ENCODE measurements at places on chromosomes 2 and 18. TPM values are rescaled to one million over a fixed set of nuclear protein-coding genes. Genes with fewer than 3 reads are reported as not detected.

- H3K27ac ChIP-seq: peak overlapping the region; percentile 77
- no peaks in the 10 kb centered on the region for H3K36me3 ChIP-seq
- peaks cover 18% of the 10 kb centered on the region for H3K4me1 ChIP-seq
- H3K27me3 ChIP-seq: no peaks in the 10 kb centered on the region
- H3K4me3 ChIP-seq: no peak overlapping the region
These were observed 5.1 kb downstream of the AGPS start for GRCh38 chr2:177397481-177398289.

GRCh38 chr2:201648-202433, 62.0 kb downstream of the SH3YL1 start:
- DNase-seq: no peak
- H3K36me3 ChIP-seq: no peaks in the 10 kb centered on the region
- H3K27me3 ChIP-seq: no peaks in the 10 kb centered on the region
- no peak overlapping the region for H3K4me3 ChIP-seq
- H3K27ac ChIP-seq: no peak overlapping the region

DNA sequence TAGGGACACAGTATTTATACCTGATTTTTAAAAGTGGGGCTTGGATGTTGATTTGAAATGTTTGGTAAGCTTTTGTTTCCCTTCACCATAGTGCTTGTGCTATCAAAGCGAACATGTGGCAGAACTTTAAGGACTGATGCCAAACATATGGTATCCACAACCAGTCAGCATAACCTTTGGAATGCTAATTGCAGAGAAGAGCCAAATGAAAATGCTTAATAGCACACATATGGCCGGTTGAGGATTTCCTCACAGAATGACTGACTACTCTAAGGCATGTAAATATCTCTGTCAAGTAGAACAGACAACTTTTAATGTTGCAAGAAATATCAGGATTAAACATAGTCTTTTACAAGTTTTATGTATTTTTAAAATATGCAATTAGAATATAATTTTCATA, 120.9 kb upstream of the COL3A1 start:
- H3K27ac ChIP-seq: peak overlapping the region; percentile 75
- H3K4me3 ChIP-seq: no peak overlapping the region
- H3K36me3 ChIP-seq: no peaks in the 10 kb centered on the region
- H3K4me1 ChIP-seq: peaks cover 3% of the 10 kb centered on the region
- H3K27me3 ChIP-seq: no peaks in the 10 kb centered on the region
- DNase-seq: peak; percentile 59

TCF23 gene
- total RNA-seq: not detected

GRCh38 chr2:211367293-211367692, 810.9 kb downstream of the CPS1 start:
- DNase-seq: peak; percentile 6
- no peak overlapping the region for H3K4me3 ChIP-seq
- H3K27ac ChIP-seq: no peak overlapping the region

GRCh38 chr2:162330881-162331280, 12.4 kb upstream of the IFIH1 start:
- H3K36me3 ChIP-seq: no peaks in the 10 kb centered on the region
- no peaks in the 10 kb centered on the region for H3K4me1 ChIP-seq
- H3K27me3 ChIP-seq: no peaks in the 10 kb centered on the region
- H3K27ac ChIP-seq: no peak overlapping the region
- no peak overlapping the region for H3K4me3 ChIP-seq
- DNase-seq: no peak

- no peaks in the 10 kb centered on the region for H3K36me3 ChIP-seq
- no peak overlapping the region for H3K27ac ChIP-seq
- peaks cover 47% of the 10 kb centered on the region for H3K4me1 ChIP-seq
- DNase-seq: no peak
These were observed 61.3 kb downstream of the SPRED2 start for GRCh38 chr2:65371074-65371434.

- no peaks in the 10 kb centered on the region for H3K36me3 ChIP-seq
These were observed 4.9 kb downstream of the GPR17 start for GRCh38 chr2:127650785-127651380.

- H3K36me3 ChIP-seq: no peaks in the 10 kb centered on the region
- H3K27ac ChIP-seq: no peak overlapping the region
- H3K4me1 ChIP-seq: no peaks in the 10 kb centered on the region
- H3K4me3 ChIP-seq: no peak overlapping the region
These were observed 9.5 kb upstream of the KDSR start for GRCh38 chr18:63376538-63376937.

DHRS9 gene
- total RNA-seq: 1.1 TPM

LRRTM4 gene
- 3.5 TPM for total RNA-seq

CXCR2 gene
- not detected for total RNA-seq

GRCh38 chr18:35077937-35078336, 36.7 kb downstream of the MAPRE2 start:
- no peaks in the 10 kb centered on the region for H3K36me3 ChIP-seq
- H3K4me3 ChIP-seq: no peak overlapping the region
- H3K4me1 ChIP-seq: no peaks in the 10 kb centered on the region
- H3K27ac ChIP-seq: no peak overlapping the region
- DNase-seq: no peak
- no peaks in the 10 kb centered on the region for H3K27me3 ChIP-seq

DNA sequence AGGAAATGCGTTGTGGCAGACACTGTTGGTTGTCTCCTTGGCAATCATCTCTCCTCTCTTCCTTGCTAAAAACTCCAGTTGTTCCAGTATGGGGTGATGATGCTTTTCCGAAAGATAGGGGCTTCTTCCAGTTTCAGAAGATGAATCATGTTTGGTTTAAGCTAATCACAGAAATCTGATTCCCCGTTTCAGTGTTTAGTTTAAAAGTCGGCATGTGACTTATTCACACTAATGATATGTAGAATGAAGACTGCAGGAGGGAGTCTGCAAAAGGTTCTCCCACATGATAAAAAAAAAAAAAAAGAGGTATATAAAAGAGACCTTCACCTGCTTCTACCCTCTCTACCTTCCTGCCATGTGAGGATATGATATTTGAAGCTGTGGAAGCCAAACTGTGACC, 239.0 kb upstream of the SIX2 start:
- no peak overlapping the region for H3K4me3 ChIP-seq
- no peaks in the 10 kb centered on the region for H3K36me3 ChIP-seq
- no peaks in the 10 kb centered on the region for H3K4me1 ChIP-seq

GRCh38 chr2:55761024-55761423, 67.4 kb upstream of the PNPT1 start:
- H3K27me3 ChIP-seq: no peaks in the 10 kb centered on the region
- peak overlapping the region; percentile 39 for H3K27ac ChIP-seq
- H3K4me1 ChIP-seq: peaks cover 3% of the 10 kb centered on the region
- no peak for DNase-seq
- H3K36me3 ChIP-seq: no peaks in the 10 kb centered on the region

MC5R gene
- total RNA-seq: not detected

DNA sequence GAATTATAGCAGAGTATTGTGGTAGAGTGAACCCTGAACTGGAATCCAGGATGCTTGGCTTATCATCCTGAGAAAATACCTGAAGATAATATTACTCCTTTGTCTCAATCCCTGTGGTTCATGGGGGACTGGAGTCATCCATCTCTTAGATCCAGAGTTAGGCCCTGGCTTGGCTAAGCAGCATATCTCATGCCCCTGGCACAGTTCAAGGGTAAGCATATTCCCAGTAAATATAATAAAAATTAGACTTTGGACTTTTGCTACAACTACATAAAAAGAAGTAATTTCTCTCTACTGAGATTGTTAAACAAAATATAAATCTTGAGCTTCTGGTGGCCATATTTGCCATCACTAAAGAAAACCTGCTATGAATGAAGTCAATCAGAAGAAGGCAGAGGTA, 47.7 kb upstream of the STK39 start:
- H3K36me3 ChIP-seq: no peaks in the 10 kb centered on the region
- H3K27ac ChIP-seq: no peak overlapping the region

GCC2 gene
- total RNA-seq: 39.4 TPM

DNA sequence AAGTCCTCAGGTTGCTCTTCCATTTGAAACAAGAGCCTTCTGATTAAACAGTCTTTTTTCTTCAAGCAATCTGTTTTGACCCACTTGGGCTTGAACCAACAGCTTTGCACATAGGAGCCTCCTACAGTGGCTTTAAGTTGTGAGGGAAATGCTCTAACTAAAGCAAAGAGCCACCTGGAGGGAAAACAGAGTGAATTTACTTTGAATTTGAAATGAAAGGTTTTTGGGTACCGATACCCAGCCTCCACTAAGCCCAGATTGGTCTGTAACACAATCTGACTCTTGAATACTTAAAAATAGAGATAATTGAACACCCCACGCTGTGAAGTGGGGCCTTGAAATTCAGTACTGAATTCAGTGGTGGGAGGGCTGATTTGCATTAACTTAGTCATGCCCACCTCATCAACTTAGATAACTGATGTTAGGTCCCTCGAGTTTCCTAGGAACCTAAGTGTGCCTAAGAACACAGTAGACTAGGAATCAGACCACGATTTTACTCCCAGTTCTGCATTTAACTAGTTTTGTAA, 56.3 kb upstream of the ACVR1C start:
- no peaks in the 10 kb centered on the region for H3K36me3 ChIP-seq
- H3K4me1 ChIP-seq: no peaks in the 10 kb centered on the region
- H3K27ac ChIP-seq: no peak overlapping the region
- no peak overlapping the region for H3K4me3 ChIP-seq
- no peak for DNase-seq

DNA sequence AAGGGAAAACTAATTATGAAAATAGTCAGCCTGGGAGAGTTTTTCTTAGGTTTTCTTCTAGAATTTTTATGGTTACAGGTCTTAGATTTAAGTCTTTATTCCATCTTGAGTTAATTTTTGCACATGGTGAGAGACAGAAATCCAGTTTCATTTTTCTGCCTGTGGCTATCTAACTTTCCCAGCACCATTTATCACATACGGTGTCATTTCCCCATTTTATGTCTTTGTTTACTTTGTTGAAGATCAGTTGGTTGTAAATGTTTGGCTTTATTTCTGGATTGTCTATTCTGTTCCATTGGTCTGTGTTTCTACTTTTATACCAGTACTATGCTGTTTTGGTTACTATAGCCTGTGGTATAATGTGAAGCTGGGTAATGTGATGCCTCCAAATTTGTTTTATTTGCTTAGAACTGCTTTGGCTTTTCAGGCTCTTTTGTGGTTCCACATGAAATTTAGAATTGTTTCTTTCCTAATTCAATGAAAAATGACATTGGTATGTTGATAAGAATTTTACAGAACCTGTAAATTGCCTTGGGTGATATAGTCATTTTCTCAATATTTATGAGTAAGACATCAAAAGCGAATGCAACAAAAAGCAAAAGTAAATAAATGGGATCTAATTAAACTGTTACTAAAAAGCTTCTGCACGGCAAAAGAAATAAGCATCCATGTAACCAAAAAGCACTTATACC, 146.1 kb upstream of the NOL4 start:
- no peaks in the 10 kb centered on the region for H3K4me1 ChIP-seq
- H3K4me3 ChIP-seq: no peak overlapping the region
- no peaks in the 10 kb centered on the region for H3K36me3 ChIP-seq
- H3K27ac ChIP-seq: no peak overlapping the region
- no peak for DNase-seq
- no peaks in the 10 kb centered on the region for H3K27me3 ChIP-seq

DNA sequence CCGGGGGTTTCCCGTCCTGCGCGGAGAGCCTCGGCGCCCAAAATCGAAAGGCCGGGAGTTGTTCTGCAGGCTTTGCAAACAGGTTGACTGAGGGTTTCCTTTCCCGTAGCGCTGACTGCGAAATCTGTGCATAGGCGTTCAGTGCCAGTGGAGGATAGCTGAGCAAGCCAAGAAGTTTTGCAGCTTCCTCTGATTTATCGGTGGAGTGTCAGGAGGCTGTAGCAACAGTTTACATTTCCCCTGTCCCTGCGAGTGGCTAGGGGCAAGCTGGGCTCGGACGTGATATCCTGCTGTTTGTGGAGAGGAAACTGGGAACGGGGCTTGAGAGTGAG, 694 bp downstream of the THSD7B start:
- H3K27ac ChIP-seq: no peak overlapping the region
- H3K36me3 ChIP-seq: peaks cover 3% of the 10 kb centered on the region
- peak overlapping the region; percentile 67 for H3K4me3 ChIP-seq
- peaks cover 87% of the 10 kb centered on the region for H3K27me3 ChIP-seq
- H3K4me1 ChIP-seq: peaks cover 10% of the 10 kb centered on the region
- DNase-seq: no peak
